ENCODE measurements at places on chromosomes 1 and 21.

DNA sequence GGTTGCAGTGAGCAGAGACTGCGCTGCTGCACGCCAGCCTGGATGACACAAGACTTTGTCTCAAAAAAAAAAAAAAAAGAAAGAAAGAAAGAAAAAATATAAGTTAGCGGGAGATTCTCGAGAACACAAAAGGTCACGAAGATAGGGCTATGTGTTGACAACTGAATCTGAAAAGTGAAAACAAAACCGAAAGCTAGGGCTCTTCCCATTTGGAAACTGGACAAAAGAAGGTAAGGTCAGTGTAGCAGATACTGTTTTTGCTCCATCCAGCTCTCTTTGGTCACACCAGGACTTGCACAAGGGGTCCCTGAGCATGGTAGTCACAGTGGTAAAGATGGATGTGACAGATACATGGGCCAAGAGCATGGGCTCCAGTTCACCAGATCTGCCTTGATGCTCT lies 60.4 kb upstream of the MAP10 start:
- no peak for DNase-seq

DNA sequence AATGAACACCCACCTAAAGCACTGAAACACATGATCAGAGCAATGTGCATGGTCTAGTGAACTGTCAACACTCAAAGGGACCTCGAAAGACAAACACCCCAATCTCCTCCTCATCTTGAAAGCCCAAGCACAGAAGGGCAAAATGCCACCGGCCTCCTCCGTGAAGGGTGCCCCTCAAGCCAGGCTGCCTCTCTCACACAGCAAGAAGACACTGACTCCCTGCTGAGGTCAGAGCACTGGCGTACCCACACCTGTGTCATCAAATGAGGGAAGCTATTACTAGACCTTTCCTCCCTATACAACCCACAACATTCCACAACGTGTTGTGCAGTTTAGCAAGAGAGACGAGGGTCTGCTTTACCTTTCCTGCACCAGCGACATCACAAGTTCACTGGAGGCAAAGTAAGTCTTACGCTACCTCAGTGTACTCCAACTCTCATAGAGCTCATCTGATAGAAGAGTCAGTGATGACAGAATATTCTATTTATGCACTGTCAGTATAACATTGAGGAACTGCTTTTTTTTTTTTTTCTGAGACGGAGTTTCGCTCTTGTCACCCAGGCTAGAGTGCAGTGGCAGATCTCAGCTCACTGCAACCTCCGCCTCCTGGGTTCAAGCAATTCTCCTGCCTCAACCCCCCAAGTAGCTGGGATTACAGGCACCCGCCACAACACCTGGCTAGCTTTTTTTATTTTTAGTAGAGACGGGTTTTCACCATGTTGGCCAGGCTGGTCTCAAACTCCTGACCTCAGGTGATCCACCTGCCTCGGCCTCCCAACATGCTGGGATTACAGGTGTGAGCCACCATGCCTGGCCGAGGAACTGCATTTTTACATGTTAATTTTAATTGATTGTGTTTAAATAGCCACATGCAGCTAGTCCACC lies 3.3 kb downstream of the SH3BP5L start:
- DNase-seq: no peak

DNA sequence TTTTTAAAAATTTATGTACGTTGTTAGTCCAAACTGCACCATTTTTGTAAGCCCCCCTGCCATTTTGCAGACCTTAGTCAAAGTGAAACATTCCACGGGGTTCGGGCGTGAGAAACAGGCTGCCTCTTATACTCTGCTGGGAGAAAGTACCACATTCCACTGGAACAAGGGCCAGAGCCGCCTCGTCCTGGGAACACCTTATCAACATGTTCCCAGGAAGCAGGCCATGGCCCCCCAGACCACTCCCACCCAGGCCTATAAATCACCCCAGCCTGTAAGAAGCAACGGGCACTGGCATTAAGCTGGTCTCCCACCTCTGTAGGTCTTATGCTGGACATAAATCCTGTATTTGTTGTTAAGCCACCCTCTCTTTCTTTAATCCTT lies 854 bp upstream of the ZRANB2 start:
- no peak for DNase-seq

DNA sequence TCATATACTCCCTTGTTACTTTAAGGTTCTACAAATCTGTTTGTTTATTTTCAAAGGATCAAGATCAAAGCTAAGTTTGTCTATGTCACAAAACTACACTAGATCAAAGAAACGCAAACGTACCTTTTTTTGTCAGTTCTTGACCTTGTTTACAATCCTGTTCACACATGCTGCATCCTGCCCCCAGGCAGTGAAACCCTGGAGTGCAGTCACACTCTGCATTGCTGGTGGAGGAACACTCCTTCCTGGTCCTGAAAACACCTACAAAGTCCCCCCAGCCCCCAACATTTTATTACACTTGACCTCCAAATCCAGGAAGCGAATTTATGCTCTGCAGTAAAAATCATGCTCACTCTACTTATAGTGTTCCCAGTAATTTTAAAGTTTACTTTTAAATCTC lies 2.6 kb downstream of the TNFRSF9 start:
- no peak for DNase-seq

Data from NCI-H446 treated with DMSO at 0.1 percent for 48 hours (cell line).